ENCODE measurements at places on chromosomes 4 and X.
A peak's percentile ranks its signal among the peaks of the same experiment; 100 is the strongest.

DNA sequence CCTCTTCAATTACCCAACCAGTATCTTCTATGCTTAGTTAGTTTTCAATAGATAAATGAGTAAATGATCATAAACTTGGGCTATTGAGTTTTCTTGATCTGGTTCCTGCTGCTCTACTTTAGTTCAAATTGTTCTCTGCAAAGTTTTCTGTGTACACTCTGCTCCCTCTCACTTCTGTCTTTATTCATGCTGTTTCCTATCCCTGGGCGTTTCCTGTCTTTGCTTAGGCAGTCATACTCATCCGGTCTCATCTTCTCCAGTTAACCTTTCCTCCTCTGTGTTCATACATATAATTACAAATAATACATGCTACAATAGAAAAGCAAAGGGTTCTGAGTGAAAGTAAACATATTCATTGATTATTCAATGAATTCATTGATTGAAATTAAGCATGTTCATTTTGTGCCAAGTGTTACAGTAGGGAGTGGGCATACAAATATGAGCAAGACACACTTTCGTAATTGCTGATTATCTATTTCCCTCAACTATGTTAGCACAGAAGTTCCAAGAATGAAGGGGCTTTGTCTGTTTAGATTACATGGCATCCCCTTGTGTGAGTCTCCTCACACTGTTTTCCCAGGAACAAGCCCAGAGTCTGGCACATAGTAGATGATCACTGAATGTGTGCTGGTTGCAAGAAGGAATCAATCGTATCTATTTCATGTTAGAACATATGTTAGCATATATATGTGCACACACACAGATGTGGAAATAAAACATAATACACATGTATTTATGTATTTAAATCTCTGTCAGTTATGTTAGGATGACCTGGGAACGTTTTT, 1.1 kb downstream of the RAB39B start:
- DNase-seq, result no peak

DNA sequence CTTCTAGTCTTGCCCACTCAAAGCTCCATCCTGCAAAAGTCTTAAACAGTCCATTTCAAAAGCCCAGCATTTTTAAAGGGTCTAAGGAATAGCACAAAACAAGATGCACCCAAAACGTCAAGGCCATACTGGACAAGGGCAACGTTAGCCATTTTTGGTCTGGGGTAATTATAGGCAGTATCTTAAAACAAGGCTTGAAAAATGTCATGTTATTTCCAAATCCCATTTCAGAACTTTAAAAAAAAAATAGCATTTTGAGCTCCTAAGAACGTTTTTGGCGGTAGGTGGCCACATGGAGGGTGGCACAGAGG, 584 bp upstream of the TMEM165 start:
- DNase-seq, result no peak

DNA sequence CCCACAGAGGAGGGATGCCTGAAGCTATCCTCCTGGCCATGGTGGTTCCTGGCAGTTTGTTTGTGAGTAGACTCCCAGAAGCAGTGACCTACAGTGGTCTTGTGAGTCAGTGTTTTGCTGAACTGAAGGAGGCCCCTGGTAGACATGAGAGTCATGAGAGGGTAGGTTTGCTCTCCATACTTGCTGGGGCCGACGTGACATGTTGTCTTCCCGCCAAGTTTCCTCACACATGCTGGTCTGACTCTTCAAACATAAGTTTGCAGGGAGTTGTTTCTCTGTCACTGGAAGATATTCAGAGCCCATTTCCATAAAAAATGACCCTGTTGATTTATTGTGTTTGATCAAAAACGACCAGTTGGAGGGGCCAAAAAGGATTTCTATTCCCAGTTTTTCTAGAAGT, 131.1 kb upstream of the SCML1 start:
- DNase-seq, result no peak

GRCh38 chr4:62135565-62136156, 935.5 kb downstream of the ADGRL3 start:
- no peak for DNase-seq

DNA sequence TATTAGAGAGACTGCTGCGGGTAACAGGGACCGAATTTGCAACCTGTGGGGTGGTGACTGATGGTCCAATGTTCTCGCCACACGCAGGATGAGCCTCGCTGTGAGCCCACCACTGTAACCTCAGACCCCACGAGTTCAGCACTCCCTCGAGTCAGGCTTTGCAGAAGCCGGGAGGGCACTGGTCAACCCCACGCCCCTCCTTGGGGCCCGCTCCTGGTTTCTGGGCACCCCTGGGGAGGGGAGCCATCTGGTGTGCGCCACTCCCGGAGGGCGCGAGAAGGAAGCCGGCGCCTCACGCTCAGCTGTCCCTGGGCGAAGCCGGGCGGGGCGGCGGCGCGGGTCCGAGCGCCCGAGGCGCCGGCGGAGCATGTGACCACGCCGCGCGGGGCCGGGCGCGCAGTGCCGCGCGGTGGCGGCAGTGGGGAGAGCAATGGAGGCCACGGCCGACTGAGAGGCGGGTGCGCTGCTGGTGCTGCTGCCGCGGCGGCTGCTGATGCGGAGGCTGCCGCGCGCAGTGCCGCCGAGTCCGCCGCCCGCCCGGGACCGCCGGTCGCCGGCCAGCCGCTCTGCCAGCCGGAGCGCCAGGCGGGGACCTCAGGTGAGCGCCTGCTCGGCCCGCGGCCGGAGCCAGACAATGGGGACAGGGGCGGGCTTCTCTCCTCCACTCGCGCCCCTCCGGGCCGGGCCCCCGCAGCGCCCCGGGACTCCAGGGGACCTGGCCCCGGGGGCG, 100.1 kb downstream of the CEP135 start:
- DNase-seq, result peak; percentile 28

- DNase-seq, result no peak
Observed at GRCh38 chr4:89422441-89422990, 114.9 kb upstream of the GPRIN3 start.

GRCh38 chr4:102157984-102158383, 187.3 kb downstream of the SLC39A8 start:
- DNase-seq, result no peak

GRCh38 chr4:8391972-8392371, 48.6 kb downstream of the ACOX3 start:
- no peak for DNase-seq

- DNase-seq, result no peak
Observed at GRCh38 chr4:124637321-124637720, 75.2 kb downstream of the ANKRD50 start.

DNA sequence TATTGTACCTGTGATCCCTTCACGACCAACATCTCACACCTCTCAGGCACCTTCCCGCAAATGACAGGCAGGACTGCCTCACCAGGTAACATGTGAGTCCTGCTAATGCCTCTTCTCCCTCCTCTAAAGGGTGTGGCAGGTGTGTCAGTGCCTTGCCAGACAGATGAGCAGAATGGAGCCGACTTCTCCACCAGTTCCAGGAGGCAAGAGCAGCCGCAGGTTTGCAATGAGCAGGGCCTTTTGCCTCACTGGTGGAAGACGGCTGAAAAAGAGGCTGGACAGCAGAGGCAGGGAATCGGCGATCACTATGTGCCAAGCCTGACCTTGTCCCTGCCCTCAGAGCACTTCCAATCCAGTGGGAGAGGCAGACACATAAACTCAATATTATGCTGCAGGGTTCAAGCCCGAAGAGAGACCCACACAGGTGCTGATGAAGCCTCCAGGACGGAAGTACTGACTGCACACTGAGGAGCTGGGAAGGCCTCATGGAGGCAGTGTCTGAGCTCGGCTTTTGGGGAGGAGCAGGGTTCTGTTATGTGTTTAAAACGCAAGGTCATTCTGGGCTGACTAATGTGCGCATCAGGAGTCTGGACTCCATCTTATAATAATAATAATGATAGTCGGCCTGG, 57.9 kb downstream of the C4orf50 start:
- no peak for DNase-seq

GRCh38 chrX:112738347-112739033, 58.8 kb upstream of the LHFPL1 start:
- DNase-seq, result no peak

DNA sequence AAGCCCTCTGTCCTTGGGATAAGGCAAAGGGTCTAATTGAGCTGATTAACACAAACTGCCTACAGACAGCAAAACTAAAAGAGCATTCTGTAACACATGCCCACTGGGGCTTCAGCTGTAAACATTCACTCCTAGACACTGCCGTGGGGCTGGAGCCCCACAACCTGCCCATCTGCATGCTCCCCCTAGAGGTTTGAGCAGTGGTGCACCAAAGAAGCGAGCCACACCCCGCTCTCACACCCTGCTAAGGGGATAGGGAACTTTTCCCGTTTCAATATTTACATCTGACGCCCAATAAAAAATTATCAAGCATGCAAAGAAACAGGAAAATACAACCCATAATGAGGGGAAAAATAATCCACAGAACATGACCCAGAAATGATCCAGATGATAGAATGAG, 46.9 kb upstream of the HSD17B10 start:
- DNase-seq, result no peak

DNA sequence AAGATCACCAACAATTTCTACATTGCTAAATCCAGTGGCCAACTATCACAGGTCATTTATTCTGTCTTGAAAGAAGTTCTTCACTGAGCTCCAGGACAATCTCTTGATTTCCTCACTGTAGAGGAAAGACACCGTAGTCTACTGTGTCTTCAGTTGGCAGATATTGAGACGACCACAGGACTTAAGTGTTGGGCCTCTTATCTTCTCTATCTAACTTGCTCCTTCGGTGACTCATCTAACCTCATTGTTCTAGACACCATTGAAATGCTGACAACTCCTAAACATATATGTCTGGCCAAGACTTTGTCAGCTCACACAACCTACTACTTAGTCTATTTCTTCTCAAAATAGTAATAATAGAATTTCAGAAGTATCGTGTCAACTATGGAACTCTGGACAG, 425.8 kb downstream of the ARAP2 start:
- no peak for DNase-seq

- DNase-seq, result no peak
Observed at GRCh38 chr4:7893539-7893938, 46.1 kb downstream of the AFAP1 start.

- no peak for DNase-seq
Observed at GRCh38 chr4:164621886-164622521, 131.9 kb upstream of the SMIM31 start.

DNA sequence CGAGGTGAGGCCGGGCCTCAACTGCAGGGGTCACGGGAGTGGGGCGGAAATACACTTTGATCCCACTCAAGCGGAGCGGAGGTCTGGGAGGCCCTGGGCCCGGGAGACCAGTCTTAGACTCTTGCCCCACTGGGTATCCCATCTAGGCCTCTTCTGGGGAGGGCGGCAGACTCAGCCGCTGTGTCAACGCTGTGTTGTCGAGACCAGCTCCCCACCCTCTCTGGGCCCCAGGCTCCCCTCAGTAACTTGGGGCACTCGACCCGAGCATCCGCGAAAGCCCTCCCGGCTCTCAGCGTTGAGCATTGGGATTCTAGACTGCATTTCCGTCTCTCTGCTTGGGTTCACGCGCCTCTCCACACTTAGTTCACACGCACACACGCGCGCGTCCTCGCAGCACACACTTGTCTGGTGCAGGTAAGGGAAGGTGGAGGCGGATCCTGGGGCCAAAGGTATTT, 1.7 kb downstream of the NKX3-2 start:
- DNase-seq, result no peak

GRCh38 chr4:183986971-183987946, 82.2 kb downstream of the STOX2 start:
- peak; percentile 24 for DNase-seq

DNA sequence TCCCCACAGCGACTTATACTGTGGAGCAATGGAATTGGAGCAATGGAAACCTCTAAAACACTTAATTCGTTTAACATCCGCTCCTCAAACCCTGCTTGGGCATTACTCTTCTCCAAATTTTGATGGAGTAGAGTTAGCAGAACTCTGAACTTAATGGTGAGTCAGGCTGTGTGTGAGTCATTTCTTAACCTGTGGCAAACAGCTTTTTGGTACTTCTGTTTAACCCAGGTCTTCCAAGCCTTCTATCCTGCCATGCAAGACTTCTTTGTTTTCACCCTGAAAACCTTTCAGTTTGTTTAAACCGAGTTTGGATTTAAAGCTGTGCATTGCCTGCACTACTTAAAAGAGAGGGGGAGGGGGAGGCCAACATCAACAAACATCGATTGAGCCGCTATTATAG, 3.6 kb upstream of the AMOT start:
- DNase-seq, result no peak

DNA sequence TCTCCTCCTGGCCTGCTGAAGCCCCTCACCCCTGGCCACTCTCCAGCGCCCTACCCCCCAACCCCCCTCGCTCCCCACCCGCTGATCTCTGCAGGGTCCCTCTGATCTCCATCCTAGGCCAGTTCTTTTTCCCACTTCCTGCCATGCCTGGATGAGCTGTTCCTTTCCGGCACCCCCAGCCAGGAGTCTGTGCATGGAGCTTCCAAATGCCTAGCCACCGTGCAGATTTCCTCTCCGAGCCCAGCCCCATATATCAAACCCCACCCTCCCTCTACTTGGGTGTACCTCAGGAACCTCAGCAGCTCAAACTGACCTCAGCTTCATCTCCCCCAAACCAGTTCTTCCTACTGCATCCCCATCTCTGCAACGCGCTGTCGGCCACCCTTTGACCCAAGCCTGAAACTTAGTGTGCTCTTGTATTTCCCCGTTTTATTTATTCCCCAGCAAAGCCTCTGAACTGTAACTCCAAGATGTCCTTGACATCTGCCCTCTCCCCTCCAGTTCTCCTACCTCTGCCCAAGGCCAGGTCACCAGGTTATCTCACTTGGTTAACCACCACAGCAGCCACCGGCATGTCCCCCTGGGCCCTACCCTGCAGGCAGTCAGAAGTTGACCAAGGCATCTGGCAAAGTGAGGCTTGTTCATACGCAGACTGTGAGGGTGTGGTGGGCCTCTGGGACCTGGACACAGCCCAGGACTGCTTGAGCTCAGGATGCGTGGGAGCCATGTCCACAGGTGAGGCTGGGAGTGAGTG, 194.9 kb upstream of the PSAPL1 start:
- no peak for DNase-seq

GRCh38 chr4:8409264-8410065, 31.1 kb downstream of the ACOX3 start:
- DNase-seq, result no peak

- no peak for DNase-seq
Observed at GRCh38 chrX:67607466-67607865, 63.6 kb downstream of the AR start.

DNA sequence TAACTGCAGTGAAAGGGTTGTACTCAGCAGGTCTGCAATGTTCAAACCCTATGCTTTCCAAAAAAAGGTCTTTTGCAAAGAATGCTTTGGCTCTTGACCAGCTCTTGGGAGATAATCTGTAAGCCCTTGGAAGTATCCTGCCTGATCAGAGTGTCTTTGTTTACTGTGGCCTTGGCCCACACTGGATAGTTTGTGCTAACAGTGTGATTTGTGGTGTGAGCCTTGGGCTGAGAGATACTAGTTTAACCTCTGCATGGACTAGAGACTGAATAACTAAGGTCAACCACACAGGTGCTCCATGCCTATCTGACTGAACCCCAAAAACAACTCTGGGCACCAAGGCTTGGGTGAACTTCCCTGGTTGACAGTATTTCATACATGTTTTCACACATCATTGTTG, 3.6 kb upstream of the MAGED1 start:
- DNase-seq, result no peak

GRCh38 chr4:21710179-21710835, 238.3 kb downstream of the KCNIP4 start:
- no peak for DNase-seq

- DNase-seq, result no peak
Observed at GRCh38 chrX:48940404-48940955, 16.9 kb downstream of the OTUD5 start.

- peak; percentile 21 for DNase-seq
Observed at GRCh38 chr4:129543299-129543698, 447.3 kb downstream of the C4orf33 start.

- no peak for DNase-seq
Observed at GRCh38 chrX:1378306-1378759, 13.6 kb downstream of the SLC25A6 start.
